ENCODE measurements at places on chromosomes 11 and 22.

GRCh38 chr11:58526721-58527120 is 18.8 kb upstream of the OR5B21 start:
- no peak for DNase-seq

DNA sequence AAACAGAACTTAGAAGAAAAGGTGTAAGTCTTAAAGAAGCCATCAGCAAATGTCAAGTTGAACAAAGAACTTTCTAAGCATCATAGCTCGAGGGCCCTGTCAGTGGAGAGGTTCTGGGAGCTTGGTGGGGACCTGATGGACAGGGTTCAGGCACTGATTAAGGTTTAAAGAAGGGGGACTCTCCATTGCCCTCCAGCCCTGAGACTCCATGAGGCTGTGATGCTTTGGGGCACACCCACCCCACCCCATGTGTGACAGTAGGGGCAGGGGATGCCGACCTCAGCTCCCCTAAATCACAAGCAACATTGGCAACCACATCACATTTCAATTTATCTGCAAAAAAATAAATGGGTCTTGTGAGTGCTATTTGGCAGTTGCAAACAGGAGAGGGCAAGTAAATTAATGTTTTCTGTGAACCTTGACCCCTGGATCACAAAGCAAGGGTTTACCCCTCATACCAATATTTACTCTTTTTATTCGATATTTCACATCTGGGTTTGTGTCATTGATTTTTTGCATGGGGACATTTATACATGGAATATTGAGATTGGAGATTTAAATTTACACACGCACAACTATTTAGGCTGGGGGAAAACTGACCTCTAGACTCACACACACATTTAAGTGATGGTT is 37.1 kb upstream of the ANO1 start:
- no peak for DNase-seq

- DNase-seq: no peak
Observed at GRCh38 chr22:44898236-44898635, 111.6 kb downstream of the PHF21B start.

DNA sequence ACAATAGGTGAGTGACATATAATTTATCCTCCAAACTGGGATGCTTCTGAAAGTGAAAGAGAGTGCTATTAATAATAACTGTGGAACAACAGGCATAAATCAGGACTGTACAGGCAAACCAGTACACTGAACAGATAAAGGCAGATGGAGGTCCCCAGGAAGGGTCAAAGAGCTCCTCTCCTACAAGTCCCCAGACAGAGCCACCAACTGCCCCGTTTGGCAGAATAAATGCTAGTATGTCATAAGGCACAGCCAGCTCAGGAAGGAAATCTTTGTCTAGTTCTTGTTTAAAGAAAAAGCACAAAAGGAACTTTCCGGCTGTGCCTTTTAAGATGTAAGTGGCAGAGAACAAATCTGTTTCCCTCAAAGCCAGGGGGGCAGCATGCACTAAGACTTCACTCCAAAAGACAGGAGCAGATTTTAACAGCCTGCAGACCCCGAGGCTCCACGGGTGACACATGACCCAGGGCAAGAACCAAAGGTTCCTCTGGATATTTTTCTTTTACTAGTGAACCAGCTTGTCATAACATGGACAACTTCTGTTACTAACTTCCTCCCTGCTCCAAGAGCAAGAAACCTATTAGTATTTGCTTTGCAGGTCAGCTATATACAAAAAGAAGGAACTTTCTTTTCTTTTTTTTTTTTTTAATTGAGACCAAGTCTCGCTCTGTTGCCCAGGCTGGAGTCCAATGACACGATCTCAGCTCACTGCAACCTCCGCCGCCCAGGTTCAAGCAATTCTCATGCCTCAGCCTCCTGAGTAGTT is 50.2 kb downstream of the MYH9 start:
- DNase-seq: no peak

DNA sequence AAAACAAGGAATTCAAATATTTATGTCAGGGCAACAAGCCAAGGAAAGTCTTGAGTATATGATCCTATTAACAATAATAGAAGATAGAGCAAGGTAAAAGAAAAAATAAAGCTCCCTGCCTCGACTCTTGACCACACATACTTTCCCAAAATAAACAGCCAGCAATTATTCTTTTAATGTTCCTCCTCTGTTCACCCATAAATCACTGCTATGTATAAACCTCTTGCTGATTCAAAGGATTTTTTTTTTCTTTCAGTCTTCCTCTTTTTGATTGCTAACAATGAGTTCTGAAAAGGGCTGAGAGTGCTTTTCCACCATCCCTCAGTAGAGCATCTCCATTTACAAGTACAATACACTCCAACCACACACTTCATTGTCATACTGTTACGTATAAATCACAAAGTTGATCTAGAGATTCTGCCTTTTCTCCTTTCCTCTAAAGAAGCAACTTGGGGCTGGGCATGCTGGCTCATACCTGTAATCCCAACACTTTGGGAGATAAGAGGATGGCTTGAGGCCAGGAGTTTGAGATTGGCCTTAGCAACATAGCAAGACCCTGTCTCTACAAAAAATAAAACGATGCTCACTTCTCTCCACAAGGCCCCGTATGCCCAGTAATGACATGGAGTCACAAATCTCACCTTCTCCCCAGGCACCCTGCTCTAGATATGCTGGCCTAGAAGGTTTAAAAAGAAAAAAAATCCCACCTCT is 24.0 kb downstream of the RAB30 start:
- no peak for DNase-seq

- DNase-seq: no peak
Observed at GRCh38 chr11:63911440-63911839, 5.5 kb downstream of the RCOR2 start.

GRCh38 chr11:46948378-46949131 is 12.0 kb downstream of the CSTPP1 start:
- peak; percentile 24 for DNase-seq

GRCh38 chr11:78156127-78156844 is 16.9 kb upstream of the ALG8 start:
- no peak for DNase-seq

- DNase-seq: no peak
Observed at GRCh38 chr11:113894421-113894996, 10.1 kb upstream of the HTR3B start.

DNA sequence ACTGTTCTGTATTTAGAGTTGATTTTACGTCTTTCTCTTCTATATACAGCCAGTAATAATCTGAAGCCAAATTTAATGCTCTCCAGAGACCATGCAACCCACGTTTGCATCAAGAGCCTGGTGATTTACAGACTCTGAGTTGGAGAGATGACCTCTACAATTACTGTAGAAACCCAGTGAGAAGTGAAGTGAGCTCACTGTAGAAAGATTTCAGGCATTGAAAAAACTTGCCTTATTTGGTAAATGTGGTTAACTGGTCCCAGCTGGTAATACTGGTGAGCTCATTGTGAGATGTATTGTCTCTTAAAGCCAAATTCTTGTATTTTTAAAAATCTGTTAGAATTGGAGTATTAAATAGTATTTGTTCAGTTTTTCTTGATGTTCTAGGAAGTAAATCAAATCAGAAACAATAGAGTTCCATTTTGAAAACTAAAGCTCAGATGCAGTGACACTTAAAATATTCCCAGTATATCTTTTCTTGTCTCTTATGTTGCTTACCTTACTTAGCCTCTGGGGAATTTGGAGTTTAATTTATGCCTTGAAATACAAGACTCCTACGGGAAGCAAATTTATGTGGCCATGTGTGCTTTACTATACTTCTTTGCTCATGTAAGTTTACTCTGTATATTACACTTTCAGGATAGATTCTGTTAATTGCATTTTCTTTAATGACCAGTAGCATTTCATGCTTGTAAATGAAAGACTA is 189.9 kb downstream of the ARHGAP42 start:
- peak; percentile 91 for DNase-seq

DNA sequence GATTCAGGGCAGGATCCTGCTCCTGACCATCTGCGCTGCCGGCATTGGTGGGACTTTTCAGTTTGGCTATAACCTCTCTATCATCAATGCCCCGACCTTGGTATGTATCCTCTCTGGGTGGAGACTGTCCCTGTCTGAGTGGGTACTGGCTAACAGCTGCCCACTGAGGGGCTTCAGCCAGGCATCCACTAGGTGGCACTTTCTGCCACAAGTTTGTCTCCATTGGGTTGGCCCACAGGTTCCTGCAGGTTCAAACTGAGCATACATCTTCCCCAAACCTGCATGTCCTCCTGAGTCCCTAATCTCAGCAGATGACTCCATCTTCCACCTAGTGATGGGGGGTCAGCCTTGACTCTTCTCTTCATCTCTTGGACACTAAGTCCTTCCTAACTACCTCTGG is 4.4 kb downstream of the SLC2A11 start:
- DNase-seq: peak; percentile 6

- no peak for DNase-seq
Observed at GRCh38 chr11:19244084-19244483, 3.3 kb upstream of the E2F8 start.

DNA sequence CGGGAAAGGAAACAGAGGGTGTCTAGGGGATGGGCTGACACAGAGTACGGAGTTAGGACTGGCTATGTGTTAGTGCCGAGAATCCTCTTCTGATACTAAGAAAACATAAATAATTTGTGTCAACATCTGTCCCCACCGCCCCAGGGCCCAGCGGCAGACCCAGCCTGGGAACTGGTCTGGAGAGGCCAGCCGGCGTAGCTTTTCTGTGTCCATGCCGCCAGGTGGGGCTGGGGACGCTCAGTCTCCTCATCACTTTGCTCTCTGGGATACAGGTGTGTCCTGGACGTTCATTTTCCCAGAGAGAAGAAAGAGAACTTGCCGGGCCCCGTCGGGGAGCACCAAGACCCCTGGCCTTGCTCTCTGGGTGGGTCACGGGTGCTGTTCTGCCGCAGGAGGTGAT is 54.7 kb downstream of the WNT7B start:
- no peak for DNase-seq

GRCh38 chr11:69486773-69487291 is 5.4 kb downstream of the LINC01488 start:
- no peak for DNase-seq

GRCh38 chr11:83569134-83569805 is 283.1 kb upstream of the CCDC90B start:
- no peak for DNase-seq

DNA sequence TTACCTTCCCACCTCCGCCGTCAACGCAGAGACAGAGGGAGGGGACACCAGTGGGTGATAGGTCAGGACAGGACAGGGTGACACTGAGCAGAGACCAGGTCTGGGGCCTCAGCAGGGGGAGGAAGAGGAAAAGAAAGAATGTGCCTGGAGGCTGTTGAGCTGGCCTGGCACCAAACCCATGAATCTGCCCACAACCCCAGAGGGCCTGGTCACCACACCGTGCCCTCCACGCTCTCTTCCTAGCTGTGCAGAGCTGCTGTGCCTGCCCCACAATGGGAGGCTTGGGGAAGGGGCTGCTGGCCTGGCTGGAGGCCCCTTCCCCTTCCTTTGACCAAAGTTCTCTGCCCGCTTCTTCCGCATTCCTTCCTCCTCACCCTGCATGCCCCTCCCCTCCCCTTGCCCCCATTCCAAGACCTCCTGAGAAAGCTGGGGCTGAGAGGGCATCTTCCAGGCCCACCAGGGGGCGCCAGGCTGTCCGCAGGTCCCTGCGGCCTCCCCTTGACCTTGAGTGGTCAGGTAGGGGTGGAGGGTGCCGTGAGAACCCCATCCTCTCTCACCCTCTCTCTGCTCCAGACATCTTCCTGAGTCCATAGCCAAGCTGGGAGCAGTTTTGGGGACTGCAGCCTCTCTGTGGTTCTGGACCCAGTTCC is 11.0 kb upstream of the CACNA1I start:
- no peak for DNase-seq

- no peak for DNase-seq
Observed at GRCh38 chr11:115896084-115896483, 391.9 kb upstream of the CADM1 start.

DNA sequence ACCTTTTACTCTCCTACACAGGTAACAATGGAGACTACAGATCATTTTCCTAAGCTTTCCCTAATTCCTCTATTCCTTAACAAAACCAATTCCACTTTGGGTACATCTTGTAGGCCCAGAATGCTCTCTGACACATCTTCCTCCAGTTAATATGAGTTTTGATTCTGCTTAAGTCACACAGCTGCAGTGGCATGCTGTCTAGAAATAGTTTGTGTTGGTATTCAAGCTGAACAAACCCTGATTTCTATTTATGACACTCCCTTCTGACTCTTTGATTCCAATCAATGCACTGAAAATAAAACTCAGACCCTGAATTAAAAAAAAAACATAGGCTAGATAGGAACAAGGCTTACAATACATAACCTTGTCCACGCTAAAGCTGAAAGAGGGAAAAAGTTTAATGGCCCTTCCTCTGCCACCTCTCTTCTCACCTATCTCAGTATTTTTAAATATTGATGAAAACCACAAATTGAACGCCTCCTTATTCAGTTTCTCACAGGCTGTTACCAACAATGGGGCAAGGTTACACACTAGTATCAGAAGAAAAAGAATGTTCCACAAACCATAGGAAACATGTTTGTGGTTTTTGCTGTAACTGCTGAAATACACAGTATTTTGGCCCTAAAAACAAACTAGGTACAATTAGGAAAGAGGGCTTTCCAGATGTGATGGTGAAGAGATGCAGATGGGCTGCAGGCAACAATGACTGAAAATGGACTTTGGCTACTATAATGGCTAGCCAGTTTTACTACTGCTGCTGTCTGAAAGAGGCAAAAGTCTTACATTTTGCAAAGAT is 35.7 kb upstream of the GAB2 start:
- no peak for DNase-seq

DNA sequence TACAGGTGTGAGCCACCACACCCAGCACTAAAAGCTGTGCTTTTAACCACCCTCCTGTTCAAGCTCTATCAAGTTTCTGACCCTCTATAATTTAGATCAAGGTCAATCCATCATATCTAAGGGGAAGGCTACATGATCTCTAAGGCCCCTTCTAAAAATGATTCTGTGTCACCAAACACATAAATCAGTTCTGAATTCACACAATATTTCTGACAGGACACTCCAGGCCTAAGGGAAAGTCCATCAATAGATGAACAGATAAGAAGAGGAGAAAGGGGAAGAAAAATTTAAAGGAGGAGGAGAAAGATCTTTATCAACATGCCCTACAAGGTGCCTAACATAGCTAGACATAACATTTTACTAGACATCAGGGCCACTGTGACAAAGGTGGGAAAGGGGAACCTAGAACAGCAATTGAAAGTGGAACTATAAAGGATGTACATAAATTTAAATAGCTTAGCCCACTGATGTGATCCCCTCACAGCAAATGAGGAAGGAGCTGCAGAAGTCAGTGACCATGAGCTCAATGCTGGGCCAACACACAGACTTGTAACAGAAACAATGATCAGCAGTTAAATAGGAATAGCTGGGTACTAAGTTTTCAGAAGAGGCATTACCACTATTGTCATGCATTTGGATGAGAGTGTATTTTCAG is 4.7 kb downstream of the PRCP start:
- no peak for DNase-seq

GRCh38 chr11:65133724-65134123 is 595 bp downstream of the SYVN1 start:
- DNase-seq: no peak

Measured in RCC 7860 (cell line).